ENCODE measurements at places on chromosomes 2 and 18.
A peak's percentile ranks its signal among the peaks of the same experiment; 100 is the strongest.

DNA sequence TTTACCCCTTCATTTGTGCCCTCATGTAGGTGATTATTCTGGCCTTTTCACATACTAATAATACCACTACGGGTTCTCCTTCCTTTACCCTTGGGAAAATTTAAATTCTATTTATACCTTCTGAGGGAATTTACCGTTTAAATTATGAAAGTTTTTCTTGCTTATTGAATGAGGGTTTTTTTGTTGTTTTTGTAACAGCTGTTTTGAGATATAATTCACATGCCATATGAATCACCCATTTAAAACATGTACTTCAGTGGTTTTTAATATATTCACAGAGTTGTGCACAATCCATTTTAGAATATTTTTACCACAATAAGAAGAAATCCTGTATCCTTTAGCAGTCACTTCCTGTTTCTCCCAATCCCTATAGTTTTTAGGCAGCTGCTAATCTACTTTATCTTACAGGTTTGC, 54.7 kb downstream of the EML4 start:
- DNase-seq = no peak

- DNase-seq = peak; percentile 13
Observed at GRCh38 chr18:59308248-59308937, 10.1 kb downstream of the CPLX4 start.

DNA sequence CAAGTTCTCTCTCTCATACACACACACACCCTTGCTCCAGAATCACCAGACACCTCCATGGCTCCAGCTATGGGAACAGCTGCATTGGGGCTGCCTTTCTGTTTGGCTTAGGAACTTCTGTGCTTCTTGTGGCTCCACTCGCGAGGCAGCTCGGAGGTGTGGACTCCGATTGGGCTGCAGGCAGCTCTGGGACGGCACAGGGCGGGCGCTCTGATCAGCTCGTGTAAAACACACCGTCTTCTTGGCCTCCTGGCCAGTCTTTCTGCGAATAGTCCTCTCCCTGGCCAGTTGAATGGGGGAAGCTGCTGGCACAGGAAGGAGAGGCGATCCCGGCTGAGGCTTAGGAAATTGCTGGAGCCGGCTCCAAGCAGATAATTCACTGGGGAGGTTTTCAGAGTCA, 22.4 kb downstream of the FOSL2 start:
- no peak for DNase-seq

DNA sequence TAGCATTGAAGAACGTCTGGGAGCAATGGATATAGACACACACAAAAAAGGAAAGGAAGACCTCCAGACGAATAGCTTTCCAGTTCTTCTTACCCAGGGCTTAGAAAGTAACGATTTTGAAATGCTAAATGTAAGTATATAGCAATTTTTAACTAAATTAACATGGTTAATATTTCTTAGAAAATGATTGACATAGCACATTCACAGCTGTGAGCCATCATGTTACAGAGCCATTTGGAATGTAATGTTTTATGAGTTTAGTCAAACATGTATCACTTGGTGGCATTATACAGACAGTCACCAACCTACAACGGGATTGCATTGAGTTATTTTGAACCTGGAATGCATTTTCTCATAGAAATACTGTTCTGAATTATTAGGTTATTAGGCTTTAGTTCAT, 35.1 kb downstream of the WDR43 start:
- DNase-seq = no peak

- no peak for DNase-seq
Observed at GRCh38 chr2:168703926-168704325, 98.5 kb upstream of the NOSTRIN start.

DNA sequence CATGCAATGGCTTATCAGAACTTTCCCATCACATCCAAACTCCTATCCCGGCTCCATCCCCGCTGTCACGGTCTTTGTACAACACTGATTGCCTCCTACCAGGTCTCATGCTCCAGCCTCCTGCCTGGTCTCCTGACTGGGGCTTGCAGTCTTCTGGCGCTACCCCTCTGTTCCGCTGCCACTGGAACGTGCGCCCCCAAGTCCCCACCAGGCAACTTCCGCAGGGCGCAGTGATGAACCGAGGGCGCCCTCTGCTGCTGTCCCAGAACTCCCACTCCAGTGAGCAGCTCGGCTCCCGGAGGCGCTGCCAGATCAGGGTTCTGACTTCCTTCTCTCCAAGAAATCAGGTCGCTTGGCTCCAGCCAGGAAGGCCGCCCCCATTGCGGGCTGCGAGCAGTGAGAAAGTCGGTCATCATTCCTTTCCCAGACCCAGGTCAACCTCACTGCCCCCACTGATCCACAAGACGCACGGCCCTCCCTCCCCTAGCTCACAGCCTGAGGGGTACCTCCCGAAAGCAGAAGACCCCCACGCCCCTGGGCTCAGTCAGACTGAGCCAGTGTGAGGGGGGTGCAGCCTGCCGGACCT, 43.9 kb upstream of the RAB11FIP5 start:
- DNase-seq = no peak

- peak; percentile 49 for DNase-seq
Observed at GRCh38 chr2:166539340-166540162, 45.5 kb upstream of the SCN7A start.

- DNase-seq = no peak
Observed at GRCh38 chr2:118459426-118459825, 371.2 kb downstream of the INSIG2 start.

GRCh38 chr2:38571193-38571592, 31.5 kb downstream of the HNRNPLL start:
- no peak for DNase-seq

GRCh38 chr18:7754258-7754657, 187.1 kb downstream of the PTPRM start:
- no peak for DNase-seq

DNA sequence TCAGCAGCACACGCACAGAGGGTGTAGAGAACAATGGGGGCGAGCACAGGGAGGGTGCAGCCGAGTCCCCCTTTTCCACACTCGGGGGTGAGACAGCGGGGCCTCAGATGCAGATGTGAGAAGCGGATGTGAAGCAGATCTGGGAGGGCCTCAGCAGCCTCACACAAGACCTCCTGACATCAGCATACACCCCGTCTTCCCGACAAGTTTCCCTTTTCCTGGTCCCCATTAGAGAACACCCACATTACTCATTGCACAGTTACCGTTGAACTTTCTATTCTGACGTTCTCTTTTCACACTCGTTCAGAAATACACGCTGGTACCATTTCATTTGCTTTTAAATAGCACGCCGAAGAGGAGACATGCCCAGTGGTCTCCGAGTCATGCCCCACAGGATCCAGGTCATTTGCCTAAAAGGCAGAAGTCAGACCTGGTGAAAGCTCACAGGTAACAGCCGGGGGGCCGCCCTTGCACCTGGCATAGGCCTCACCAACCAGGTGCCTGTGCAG, 129.5 kb upstream of the ID2 start:
- DNase-seq = no peak

GRCh38 chr18:12308386-12309100, 502 bp downstream of the TUBB6 start:
- no peak for DNase-seq

- DNase-seq = no peak
Observed at GRCh38 chr2:105610576-105611332, 134.0 kb upstream of the NCK2 start.

- no peak for DNase-seq
Observed at GRCh38 chr18:61544178-61544577, 210.9 kb downstream of the CDH20 start.

- DNase-seq = no peak
Observed at GRCh38 chr2:165877565-165878550, 75.7 kb downstream of the TTC21B start.

GRCh38 chr2:233179848-233180366, 71.6 kb upstream of the ATG16L1 start:
- DNase-seq = no peak

GRCh38 chr18:10076502-10077030, 162.8 kb downstream of the VAPA start:
- no peak for DNase-seq

- DNase-seq = no peak
Observed at GRCh38 chr2:237236188-237236587, 150.5 kb downstream of the COPS8 start.

DNA sequence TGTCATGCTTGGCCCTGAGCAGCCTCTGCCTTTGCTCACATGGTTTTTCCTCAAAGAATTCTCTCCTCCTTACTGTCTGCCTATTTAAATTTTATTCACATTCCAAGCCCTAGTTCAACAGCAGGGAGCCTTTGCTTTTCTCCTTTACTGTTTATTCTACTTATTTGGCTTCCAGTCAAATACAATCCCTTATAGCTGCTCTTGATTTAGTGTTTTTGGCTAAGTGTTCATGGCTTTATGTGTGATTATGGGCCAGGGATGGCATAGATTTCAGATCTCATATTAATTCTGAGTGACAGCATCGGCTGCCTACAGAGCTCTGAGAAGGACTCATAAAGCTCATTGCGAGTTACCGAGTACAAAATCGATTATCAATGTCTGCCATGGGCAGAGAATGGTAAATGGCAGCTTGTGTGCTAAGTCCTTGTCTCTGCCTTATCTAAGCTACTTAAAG, 106.7 kb downstream of the METTL8 start:
- DNase-seq = no peak

DNA sequence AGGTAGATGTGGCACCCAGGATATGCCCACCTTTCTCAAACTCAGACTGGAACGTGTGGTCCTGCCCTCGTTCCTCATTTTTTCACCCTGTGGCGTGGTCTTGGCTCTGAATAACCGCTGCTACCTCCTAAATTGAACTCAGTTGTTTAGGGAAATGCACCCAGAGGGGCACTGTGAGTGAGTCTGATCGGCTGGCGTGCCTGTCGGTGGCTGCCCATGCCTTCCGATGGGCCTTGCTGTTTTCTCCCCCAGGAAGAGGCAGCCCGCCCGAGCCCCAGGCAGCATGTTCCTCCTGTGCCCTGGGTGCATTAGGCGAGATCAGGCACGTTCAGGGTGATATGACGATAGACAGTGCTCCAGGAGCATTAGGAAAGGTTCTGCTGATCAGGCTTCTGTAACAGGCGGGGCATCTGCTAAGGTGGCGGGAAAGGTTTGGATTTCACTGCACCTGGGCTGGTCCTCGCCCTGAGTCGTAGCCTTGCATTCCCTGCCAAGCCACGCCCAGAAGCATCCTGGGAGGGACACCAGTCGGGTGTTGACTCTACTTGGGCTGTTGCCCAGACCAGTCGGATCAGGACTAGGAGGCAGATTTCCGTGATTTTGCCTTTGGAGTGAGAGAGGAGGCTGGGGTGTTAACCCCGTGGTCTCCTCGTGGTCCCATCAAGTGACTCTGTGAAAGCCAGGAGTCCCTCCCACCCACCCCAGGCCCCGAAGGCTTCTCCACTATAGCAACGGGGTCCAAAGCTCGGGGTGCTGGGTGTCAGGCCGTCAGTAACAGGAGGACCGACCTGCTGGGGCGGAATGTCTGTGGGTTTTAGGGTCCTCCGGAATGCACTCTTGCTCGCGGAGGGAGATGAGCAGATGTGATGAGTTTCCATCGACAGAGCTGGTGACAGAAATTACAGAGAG, 75.1 kb downstream of the SH3BP4 start:
- peak; percentile 53 for DNase-seq

DNA sequence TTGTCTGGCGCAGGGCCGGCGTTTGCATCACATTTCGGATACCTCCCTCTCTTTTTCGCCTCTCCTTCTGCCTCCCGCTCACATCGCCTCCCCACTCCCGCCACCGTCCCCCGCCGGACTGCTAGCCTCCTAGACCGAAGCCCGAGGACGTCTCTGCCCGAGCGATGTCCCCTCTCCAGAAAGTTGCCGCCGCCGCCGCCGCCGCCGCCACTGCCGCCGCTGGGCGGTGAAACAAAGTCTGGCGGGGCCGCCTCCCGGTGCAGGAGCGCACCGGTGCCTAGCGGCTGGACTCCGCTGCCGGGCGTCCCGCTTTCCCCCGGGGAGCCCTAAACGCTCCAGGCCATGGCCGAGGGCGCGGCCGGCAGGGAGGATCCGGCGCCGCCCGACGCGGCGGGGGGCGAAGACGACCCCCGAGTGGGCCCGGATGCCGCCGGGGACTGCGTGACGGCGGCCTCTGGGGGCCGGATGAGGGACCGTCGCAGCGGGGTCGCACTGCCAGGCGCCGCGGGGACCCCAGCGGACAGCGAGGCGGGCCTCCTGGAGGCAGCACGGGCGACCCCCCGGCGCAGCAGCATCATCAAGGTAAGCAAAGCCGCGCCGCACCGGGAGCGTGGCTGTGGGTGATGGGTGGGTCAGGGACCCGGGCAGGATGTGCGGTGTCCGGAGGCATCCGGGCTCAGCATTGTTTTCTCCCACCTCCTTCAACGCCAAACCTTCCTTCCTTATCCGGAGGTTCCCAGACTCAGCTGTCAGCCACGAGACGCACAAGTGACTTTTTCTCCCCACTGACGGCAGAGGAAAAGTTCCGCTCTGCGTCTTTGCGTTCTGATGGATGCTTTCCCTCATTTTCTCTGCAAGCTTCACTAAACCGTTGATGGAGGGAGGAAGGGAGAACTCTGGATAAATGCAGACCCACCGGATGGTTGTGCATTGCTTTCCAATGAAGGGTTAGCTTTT, 643 bp downstream of the PLCL1 start:
- DNase-seq = no peak

GRCh38 chr2:120396861-120397811, 51.2 kb downstream of the INHBB start:
- DNase-seq = no peak

- DNase-seq = no peak
Observed at GRCh38 chr2:233815861-233816260, 37.7 kb downstream of the MROH2A start.

- no peak for DNase-seq
Observed at GRCh38 chr2:150716186-150716585, 228.7 kb upstream of the RND3 start.

GRCh38 chr2:235098269-235098668, 146.5 kb downstream of the SH3BP4 start:
- no peak for DNase-seq

- DNase-seq = no peak
Observed at GRCh38 chr2:164510895-164511294, 110.4 kb downstream of the GRB14 start.

- no peak for DNase-seq
Observed at GRCh38 chr2:11810237-11810977, 64.0 kb downstream of the LPIN1 start.

DNA sequence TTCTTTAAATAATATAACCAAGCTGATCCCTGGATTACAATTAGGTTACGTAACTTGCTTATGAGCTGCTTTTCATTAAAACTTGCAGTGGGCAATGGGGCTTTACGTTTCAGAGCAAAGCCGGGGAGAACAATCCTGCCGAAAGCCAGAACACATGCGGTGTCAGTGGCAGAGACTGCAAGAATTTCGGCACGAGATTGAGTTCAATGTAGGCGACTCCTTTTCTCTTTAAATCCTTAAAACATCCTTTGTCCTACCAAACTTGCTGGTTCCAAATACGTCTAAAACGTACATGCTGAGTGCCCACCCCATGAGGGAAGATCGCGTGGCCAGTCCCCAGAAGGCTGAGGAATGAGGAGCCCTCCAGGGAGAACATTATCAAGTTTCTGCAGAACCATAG, 36.8 kb upstream of the NCOA1 start:
- DNase-seq = no peak

- no peak for DNase-seq
Observed at GRCh38 chr2:240438810-240439697, 3.6 kb downstream of the GPC1 start.

DNA sequence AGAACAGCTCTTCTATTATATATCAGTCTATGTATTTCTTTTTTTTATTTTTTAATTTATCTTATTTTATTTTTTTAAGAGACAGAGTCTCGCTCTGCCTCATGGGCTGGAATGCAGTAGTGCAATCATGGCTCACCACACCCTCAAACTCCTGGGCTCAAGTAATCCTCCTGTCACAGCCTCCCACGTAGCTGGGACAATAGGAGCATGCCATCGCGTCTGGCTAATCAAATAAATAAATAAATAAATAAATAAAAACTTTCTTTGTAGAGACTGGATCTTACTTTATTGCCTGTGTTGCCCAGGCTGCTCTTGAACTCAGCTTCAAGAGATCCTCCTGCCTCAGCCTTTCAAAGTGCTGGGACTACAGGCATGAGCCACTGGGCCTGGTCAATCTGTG, 117.0 kb downstream of the RBMS1 start:
- DNase-seq = no peak
